ENCODE measurements at places on chromosomes 4 and X.

- DNase-seq, result no peak
Measured at GRCh38 chr4:42768125-42768748, 111.3 kb upstream of the ATP8A1 start.

- no peak for DNase-seq
Measured at GRCh38 chrX:140766024-140766611, 56.6 kb downstream of the LINC00632 start.

GRCh38 chrX:41946989-41947612, 23.7 kb upstream of the CASK start:
- no peak for DNase-seq

GRCh38 chr4:188299161-188299560, 159.9 kb downstream of the TRIML1 start:
- DNase-seq, result no peak

- DNase-seq, result no peak
Measured at GRCh38 chr4:36288731-36289426, 7.5 kb downstream of the DTHD1 start.

DNA sequence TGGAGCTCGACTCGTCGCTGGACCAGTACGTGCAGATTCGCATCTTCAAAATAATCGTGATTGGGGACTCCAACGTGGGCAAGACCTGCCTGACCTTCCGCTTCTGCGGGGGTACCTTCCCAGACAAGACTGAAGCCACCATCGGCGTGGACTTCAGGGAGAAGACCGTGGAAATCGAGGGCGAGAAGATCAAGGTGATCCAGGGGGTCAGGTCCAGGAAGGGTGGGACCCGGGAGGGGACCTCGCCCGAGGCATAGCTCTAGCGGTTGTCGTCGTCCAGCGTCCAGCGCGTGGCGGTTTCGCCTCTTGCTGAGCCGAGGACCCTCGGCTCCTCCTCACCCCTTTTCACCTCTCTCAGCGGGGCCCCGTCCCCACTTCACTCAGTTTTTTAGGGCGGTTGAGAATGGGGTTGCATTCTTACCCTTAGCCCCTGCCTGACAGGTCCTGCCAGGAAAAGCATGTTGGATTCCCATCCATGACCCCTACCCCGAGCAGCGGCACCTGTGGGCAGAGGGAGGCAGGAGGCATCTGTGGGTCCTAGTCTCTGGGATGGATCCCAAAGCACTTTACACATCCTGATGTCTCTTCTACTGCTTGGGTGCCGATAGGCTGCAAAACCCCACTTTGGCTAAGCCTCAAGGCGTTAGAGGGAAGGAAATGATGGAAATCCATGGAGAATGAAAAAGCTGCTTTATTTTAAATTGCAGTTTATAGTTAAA, 524 bp downstream of the RAB33A start:
- no peak for DNase-seq
